CD4-positive, CD25-positive, alpha-beta regulatory T cell (primary cell): ENCODE measurements at places on chromosomes 2 and 18.

GRCh38 chr2:48905696-48906095, 150.2 kb upstream of the LHCGR start:
- DNase-seq = no peak

- DNase-seq = no peak
Observed at GRCh38 chr18:42268798-42269197, 313.8 kb downstream of the PIK3C3 start.

GRCh38 chr18:77658299-77658662, 408.6 kb downstream of the GALR1 start:
- DNase-seq = no peak

DNA sequence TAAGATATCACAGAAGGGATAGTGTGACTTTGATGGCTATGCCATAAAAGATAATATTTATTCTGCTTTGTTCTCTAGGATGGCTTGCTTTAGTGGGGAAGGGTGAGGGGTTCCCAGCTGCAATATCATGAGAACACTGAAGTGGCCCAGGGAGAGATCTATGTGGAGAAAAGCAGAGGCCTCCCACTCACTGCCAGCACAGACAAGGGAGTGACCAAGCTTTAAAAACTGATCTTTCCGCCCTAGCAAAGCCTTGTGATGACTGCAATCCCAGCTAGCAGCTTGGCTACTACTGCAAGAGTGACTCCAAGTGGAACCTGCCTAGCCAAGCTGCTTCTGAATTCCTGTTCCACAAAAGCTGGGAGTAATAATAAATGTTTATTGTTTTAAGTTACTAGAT, 7.8 kb upstream of the DDX1 start:
- no peak for DNase-seq

- no peak for DNase-seq
Observed at GRCh38 chr2:98037666-98038336, 42.1 kb upstream of the TMEM131 start.

- DNase-seq = no peak
Observed at GRCh38 chr2:191748528-191749180, 70.7 kb downstream of the NABP1 start.

DNA sequence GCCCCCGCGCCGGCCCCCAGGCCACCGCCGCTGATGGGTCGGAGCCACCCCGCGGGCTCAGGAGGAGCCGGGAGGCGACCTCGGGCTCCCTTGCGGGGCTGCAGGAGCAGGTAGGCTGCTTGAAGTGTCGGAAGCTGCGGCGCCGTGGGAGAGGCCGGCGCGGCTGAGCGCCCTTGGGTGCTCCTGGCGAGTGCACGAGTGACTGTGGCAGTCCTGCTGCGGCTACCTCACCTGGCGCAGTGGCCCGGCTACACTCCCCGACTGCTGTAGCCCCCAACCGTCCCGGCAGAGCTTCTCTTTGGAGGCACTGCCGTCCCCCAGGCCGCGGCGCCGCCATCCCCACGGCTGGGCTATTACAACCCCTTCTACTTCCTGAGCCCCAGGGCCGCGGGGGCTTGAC, 10.0 kb upstream of the LYPD6 start:
- no peak for DNase-seq
